ENCODE measurements at places on chromosomes 2 and 18. TPM values are rescaled to one million over a fixed set of nuclear protein-coding genes. Genes with fewer than 3 reads are reported as not detected.

The CRACDL gene
- 0.32 TPM for total RNA-seq

The PCBP1 gene
- 94.4 TPM for total RNA-seq

The G6PC2 gene
- not detected for total RNA-seq

The PJVK gene
- total RNA-seq, result 6.5 TPM

The RBM44 gene
- total RNA-seq, result not detected

The THADA gene
- total RNA-seq, result 15.4 TPM

The GDF7 gene
- total RNA-seq, result 0.36 TPM

All from cardiac atrium fibroblast (primary cell).